ENCODE measurements at places on chromosomes 5 and 9.

DNA sequence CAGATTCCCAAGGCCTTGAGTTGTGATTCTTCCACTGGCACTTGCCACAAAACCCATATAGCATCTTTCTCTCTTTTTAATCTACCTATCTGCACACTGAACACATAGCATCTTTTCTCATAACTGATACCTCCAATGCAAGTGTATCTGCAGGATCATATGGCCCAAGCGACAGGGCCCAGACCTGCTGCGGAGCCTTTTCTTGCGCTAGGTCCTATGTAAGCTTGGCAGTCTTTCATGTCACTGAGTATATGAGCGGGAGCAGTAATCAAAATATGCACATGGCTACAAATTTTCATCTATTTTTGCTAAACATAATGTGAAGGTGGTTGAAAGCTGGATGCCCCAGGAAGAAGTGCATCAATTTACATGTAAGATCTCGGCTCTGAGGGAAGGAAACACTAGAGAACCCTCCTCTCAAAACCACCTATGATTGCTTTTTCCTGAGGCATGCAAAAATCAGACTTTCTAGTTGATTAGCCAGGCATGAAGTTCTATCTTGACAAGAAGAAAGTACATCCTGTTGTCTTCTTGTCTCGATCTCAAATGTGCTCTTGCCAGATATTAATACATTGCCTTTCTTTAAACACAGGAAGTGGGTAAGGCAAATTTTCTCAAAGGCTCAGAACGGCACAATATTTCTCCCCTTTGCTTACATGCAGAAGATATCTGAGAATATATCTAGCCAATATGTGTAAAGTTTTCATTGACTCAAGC is 26.9 kb upstream of the CEMIP2 start:
- no peak for DNase-seq

- DNase-seq, result no peak
Measured at GRCh38 chr9:113638897-113639296, 175.4 kb downstream of the RGS3 start.

DNA sequence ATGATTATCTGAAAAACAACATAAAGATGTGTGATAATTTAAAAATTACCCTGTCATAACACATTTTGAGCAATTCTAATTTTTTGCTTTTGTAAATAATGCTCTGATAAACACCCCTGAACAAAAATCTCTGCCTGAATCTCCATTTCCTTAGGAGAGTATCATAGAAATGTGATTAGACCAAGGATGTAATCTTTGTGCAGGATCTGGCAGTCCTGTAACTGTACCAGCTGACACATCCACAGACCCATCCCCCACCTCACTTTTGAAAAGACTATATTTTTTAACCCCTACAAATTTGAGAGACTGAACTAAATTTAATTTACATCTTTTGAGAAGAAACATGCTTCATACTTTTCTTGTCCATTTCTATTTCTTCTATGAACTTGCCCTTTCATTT is 101.7 kb downstream of the GNAQ start:
- DNase-seq, result no peak

DNA sequence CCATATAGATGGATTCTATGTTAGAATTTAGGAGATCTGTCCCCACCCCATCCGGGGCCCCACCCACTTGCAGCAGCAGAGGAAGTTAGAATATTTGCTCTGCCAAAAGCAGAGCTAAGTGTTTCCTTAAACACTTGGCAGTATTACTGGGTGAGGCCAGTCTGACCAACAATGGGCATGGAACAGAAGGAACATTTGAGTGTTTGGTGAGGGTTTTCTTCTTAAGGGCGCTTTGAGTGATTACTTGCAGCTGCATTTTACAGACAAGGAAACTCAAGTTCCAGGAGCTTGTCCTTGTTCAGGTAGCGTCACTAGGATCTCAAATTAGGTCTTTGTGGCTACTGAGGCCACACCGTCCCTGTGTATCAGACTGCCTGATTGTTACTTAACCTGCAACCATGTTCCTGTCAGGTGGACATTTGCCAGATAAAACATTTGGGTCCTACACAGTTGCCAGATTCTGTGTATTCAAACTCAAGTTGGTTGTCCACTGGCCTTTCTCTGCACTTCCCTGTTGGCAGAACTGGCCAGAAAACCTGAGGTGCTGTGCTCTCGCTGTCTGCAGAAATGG is 59.3 kb downstream of the SLC46A2 start:
- no peak for DNase-seq

DNA sequence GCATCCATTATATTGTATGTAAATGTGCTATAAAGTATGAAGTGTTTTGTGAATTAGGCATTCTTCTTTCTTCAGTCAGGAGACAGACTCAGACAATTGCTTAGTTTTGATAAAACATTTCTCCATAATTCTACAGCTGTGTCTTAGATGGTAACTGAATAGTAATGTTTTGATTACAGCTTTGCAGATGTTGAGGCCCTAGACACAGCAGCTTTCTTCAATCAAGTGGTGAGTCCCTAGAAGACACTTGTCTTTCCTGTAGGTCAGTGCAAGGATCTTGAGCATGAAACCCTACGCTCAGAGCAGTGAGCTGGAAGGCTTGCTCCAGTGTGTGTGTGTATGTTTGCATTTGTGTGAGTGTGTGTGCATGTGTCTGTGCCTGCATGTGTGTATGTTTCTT is 46.8 kb upstream of the CD180 start:
- no peak for DNase-seq

GRCh38 chr5:114412510-114413171 is 50.8 kb downstream of the KCNN2 start:
- DNase-seq, result no peak

DNA sequence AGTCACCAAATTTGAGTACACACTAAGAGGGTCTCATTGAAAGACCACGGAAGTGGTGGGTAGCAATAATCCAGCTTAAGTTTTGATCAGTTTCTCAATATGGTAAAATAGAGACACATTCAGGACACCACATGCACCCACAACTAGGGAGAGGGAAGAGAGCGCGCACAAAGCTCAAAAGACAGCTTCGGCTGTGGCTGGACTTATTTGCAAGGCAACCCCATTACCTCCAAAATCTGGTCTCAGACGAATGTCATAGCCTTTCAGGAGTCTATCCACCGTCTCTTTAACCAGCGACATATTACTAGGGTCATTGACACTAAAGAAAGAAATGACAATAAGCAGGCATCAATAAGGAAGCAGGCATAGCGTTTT is 443 bp downstream of the GABRB2 start:
- no peak for DNase-seq

- DNase-seq, result no peak
Measured at GRCh38 chr5:126542441-126542840, 52.6 kb downstream of the ALDH7A1 start.

GRCh38 chr5:123155446-123155960 is 66.5 kb downstream of the PRDM6 start:
- no peak for DNase-seq

DNA sequence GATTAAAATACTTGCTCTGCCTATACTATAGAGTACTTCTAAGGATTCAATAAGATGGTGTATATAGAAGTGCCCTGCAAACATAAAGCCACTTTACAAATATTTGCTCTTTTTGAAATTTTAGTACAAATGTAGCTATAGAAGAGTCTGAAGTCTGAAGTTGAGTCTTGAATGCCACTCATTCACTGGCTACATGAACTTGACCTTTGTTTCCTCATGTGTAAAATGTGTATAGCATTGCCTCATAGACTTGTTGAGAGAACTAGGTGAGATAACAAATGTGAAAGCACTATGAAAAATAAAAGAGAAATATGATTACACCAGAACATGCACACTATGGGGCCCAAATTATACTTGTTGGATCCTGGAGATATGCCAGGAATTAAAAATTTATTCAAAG is 244.7 kb downstream of the SEC61B start:
- DNase-seq, result no peak

DNA sequence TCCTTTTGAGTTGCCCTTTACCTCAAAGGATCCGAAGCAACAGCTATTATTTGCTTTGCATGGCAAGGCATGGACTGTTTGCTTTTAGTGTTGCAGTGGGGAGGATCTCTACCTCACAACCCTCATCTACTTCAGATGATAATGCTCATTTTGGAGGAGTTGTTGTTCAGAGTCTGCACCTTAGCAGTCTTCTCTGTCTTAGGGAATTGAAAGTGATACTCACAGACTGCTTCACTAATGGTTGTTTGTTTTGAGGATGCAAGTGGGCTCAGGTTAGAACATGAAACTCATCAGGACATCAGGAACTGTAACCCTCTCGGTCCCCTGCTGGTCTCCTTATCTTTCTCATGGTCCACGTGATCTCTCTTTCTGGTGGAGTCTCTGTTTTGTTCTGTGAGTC is 172.9 kb upstream of the ANKH start:
- no peak for DNase-seq

- DNase-seq, result no peak
Measured at GRCh38 chr5:14681236-14681752, 16.8 kb downstream of the OTULIN start.

GRCh38 chr5:91777671-91778070 is 394.6 kb upstream of the ARRDC3 start:
- no peak for DNase-seq

DNA sequence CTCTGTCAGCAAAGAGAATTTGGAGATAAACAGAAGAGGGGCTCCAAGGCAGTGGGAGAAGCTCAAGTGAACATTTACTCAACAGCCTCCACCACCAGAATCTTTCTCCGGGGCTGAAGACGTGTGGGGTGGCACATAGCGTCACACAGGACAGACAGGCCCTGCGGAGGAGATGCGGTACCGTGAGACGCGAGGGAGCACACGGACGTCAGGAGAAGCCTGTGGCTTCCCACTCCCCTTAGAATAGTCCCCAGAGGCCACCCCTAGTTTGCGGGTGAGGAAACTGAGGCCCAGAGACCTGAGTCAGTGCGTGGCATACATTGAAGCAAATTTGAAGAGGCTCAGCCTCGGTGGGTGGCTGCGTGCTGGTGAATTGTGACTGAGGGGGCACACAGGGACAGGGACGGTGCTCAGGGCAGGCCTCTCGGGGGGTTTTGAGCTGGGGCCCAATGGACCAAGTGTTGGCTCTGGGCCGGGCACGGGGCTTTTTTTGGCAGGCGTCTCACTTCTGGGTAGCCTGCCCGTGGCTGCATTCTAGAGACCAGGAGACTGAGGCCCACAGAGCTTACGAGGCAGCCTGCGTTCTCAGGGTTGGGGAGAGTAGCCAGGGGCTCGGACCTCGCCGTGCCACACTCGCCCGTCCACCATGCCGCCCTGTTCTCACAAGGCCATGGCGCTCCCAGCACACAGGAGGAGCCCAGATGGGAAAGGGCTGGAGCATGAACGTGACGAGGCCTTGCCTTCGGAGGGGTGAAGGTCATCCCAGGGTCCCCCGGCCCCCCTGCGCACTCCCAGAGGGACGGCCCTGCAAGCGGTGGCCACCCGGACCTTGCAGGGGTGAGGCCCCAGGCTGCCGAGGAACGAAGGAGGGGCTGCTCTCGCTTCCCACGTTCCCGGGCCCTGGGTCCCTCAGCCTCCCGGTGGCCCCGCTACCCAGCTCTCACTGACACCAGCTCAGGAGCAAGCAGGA is 220.6 kb downstream of the C9orf50 start:
- DNase-seq, result no peak

DNA sequence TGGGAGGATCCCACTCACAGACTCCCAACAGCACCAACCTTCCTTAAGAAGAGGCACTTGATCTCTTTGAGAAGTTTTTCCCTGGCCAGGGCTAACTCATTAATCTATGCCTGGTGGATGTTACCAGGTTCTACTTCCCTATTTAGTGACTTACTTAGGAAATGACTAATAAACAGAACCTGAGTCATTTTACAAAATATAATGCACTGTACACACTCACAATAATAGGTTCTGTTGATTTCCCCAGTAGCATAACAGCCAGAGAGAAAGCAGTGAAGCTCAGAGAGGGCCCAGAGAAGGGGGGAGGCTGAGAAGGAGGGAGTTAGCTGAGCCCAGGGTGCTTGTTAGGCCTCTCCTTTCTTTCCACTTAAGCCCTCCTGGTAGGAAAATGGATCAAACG is 27.1 kb downstream of the FRMD3 start:
- no peak for DNase-seq

DNA sequence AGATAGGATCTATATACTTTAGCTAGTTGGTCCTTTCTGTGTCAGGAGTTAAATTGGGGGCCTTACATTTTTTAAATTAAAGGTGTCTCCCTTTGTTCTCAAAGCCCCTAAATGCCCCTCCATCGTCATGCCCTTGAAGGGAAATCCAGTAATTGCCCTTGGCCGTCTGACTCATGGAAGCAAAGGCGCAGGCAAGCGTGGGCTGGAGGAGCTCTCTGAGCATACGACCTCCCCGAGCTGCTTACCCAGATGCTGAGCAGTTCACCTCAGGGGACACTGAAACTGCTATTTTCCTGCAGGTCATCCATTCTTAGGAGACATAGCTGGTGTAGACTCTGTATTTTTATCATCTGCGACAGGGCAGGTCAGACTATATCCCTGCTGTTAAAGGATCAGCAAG is 23.0 kb downstream of the PCSK1 start:
- no peak for DNase-seq

GRCh38 chr9:134751622-134752021 is 110.0 kb downstream of the COL5A1 start:
- no peak for DNase-seq

DNA sequence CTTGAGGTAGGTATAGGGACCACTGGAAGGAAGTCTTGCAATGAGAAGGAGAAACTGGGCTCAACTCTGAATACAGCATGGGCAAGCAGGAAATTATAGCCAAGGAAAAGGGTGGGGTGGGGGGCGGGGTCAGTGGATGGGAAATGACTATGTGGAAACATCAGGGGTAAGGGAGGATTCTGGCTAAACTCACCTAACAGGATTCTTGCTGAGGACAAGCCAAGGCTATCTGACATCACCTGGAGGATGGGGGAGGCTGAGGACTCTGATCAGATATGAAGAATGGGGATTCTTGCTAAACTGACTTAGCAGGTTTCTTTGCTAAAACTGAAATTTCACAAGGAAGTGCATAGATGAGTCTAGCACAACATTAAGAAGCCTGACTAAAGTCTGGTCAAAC is 40.8 kb downstream of the CTSL start:
- DNase-seq, result no peak

- no peak for DNase-seq
Measured at GRCh38 chr9:128078504-128079434, 10.7 kb downstream of the SLC25A25 start.

DNA sequence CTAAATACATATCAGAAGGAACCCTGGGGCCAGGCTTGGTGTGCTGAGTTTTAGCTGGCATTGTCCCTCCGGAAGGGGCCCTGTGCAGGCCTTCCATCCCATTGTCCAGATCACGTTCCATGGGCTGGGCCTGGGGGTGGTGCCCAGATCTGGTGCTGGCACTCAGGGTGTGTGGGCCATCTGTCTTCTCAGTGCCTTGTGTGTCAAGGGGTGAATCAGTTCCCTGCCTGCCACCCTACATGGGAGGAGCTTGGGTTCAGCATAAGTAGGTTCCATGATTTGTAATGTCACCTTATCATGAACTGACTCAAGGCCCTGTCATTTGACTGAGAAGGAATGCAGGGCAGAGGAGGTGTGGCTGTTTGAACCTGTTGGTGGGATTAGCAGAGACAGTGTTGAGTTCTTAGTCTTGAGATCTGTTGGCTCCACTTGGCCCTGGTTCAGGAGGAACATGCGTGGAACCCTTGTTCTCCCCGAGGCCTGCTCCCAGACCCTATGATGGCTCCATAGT is 176.8 kb downstream of the MACROH2A1 start:
- DNase-seq, result no peak

GRCh38 chr9:91193087-91193657 is 168.5 kb downstream of the AUH start:
- DNase-seq, result peak; percentile 78
